ENCODE measurements at places on chromosomes 5 and 9. TPM values are rescaled to one million over a fixed set of nuclear protein-coding genes. Genes with fewer than 3 reads are reported as not detected.

GRCh38 chr5:137312011-137312410, 187.1 kb downstream of the SPOCK1 start:
- DNase-seq: no peak

DNA sequence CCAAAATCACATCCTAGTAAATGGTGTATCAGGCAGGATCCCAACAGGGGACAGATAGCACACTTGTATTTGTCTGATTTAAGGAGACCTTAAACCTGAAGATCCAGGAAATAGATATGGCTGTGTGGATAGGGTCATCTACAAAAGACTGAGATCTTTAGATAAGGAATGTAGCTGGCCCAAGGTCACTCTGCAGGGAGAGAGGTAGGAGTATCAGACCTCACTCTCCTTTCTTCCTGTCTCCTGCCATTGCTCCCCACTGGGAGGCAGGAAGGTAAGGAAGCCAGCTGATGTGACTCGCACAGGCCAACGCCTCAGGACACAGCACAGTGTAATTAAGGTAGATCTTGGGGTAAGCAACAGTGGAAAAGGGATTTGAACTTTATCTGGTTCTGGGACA, 85.8 kb downstream of the PLPPR1 start:
- no peak for DNase-seq

DNA sequence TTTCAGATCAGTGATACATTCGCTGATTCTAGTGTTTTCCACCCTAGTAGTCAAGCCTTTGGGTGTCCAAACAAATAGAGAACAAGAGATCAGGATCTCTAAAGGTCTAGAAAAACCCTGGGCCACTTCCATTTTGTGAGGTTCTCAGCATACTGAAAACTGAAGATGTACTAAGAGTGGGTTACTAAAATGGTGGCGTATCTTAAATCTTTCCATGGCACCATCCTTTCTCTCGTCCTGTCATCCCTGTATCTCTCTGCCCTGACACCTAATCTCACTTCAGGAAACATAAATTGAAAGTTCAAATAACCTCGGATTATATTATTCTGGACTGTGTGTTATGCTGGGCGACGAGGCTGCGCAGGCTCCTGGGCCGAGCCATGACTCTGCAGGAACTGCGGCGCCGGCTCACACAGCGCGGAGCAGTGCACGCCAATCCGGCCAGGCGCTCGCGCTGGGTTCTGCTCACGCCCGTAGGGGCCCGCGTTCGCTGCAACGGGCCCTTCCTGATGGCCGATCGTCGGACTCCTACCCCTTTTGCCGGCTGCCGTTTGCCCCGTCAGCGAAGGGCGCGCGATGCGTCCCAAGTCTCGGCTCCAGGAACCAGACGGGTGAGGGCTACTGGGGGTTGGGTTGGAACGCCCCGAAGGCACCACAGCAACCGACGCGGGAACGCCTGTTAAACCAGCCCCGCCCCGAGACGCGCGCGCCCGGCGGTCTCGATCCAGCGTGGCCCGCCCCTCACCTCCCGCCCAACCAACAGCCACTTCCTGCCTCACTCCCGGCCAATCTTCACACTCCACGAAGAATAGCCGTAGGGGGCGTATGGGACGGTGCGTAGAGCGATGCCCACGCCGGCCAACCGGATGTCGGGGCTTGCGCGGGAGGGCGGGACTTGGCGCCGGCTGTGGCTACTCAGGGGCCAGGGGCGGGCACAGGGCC, 503 bp upstream of the CANX start:
- DNase-seq: peak; percentile 72

Gene NRG2
- 0.43 TPM for total RNA-seq

Gene PIP5K1B
- not detected for total RNA-seq

GRCh38 chr9:135801070-135801469, 99.1 kb downstream of the KCNT1 start:
- DNase-seq: no peak

DNA sequence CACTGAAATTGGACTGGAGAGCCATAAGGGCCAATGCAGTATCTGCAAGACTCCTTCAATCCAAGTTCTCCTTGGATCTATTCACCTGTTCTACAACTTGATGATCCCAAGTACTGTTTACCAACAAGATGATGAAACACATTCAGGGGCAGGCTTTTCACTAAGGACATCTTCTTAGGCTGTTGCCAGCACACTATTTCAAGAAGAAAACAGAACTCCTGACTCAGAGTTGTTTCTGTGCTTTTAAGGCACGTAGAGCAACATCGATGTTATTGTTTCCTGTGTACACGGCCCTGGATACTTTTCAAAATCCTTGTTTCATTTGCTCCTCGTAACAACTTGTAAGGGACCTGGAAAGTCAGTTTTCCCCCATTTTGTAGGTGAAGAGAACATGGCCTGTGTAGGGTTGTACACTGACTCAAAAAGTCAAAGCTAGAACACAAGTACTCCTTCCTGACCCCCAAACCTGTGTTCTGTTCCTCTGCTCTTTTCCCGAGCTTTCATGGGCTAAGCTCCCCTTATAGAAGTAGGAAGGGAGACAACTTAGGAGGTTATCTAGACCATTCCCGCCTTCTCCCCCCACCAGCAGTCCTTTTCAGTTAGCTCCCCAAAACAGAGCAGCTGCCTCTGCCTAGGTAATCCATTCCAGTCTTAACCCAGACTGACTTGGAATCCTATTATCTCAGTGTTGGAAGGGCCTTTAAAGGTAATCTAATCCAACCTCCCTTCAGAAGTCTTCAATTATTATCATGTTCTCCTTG, 5.2 kb upstream of the MGAT1 start:
- DNase-seq: no peak

GRCh38 chr9:88460587-88461332, 72.5 kb downstream of the SPIN1 start:
- no peak for DNase-seq

DNA sequence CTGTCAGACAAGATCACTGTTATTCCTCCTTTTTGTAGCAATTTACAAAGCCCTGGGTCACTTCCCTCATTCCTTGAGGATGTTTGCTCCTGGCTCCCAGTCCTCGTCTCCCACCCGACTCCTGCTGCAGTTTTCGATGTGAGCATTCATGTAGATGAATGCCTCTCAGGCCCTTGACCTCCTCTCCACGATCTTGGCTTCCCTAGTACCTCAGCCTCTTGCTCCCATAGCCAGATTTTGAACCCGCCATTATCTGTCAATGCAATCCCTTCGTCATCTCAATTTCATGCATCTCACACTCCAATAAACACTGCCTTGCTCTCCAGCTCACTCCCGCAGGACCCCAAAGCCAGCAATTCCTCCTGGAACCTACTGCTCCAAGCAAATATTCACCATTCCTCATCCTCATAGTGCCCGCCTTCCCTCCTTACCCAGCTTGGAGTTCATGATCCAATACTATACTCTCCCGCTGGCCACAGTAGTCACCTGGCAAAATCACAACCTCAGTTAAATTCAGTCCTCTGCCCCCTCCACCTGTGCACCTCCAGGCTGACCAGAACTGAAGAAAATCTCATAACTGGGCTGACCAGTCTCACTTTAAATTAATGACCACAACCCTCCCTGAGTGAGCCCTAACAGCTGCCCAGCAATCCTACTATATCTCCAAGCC, 35.1 kb upstream of the JADE2 start:
- DNase-seq: no peak

- DNase-seq: no peak
Measured at GRCh38 chr9:107861075-107861474, 371.5 kb upstream of the KLF4 start.

Gene ARID3C
- not detected for total RNA-seq

GRCh38 chr5:169988947-169989346, 8.7 kb upstream of the INSYN2B start:
- no peak for DNase-seq

Gene BTNL3
- total RNA-seq: not detected

DNA sequence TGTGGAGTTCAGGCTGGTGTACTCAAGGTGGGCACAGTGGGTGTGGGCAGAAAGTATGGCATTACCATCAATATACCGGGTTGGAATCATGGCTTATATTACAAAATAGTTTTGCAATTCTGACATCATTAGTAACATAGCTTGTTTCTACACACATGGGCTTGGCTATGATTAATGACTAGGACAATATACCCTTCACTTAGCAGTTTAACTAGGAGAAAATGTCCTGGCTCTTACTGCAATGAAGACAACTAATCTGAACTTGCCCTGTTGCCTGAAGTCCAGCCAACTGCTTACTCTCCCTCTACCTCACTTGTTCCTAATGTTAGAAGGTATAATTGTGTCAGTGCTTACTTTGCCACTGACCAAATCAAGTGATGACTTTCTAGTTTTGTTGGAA, 612.5 kb downstream of the EFNA5 start:
- DNase-seq: no peak

DNA sequence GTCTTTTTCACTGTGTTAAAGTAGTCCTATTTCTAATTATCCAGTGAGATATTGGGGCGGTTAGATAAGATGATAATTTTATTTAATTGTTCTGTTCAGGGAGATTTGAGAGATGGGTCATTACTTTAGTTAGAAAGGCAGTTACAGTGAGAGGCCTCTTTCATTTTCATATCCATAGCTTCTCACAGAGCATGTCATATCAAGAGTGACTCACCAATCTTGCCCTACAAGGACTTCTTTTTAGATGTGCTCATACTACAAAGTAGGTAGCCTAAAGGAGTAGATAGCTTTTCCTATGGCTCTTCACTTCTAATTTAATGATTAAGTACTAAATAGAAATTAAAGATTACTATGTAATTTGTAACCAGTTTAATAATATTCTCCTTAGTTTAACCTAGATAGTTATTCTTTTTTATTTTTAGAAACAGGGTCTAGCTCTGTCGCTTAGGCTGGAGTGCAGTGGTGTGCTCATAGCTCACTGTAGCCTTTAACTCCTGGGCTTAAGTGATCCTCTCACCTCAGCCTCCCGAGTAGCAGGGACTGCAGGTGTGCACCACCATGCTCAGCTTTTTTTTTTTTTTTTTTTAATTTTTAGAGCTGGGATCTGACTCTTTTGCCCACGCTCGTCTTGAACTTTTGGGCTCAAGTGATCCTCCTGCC, 71.0 kb downstream of the FER start:
- DNase-seq: no peak

DNA sequence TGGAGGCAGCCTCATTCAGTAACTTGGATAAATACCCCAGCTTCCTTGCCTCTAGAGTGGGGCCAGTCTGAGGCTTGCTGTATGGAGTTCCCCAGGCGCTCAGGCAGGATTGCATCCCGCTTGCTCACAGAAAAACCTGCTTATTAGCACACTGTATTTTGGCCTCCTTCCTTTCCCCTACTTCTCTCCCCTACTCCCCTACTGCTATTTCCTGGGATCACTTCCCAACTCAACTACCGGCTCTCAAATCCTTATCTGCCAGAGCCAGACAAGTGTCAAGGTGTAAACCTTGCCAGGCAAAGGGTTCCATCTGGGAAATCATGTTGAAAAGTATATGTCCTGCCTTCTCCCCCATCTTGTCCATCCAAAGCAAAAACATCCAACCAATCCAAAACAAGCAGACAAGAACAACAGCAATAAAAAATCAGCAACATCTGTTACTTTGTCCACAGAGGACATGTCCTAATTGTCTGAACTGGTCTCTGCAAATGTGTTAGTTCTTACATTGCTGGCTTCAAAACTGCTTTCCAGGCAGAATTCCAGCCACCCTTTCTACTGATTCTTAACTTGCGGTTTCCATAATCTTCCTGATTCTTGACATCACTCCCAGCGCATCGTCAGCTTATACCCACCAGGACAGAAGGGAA, 164.1 kb upstream of the SEMA6A start:
- no peak for DNase-seq

DNA sequence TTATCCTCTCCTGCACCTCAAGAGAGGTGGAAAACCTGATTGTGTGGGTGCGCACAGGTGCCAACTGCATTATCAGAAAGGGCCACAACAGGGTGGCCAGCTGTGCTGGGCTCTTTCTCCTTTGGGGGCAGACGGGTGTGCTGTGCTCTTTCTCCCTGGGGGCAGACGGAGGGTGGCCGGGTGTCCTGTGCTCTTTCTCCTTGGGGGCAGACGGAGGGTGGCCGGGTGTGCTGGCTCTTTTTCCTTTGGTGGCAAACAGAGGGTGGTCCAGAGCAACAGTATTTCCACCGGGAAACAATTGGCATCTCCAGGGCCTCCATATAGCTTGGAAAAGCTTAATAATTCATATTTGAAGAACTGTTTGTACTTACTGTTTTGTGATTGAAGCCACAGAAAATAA, 6.8 kb downstream of the LMX1B start:
- DNase-seq: no peak

GRCh38 chr5:113034182-113034773, 57.7 kb downstream of the DCP2 start:
- no peak for DNase-seq

DNA sequence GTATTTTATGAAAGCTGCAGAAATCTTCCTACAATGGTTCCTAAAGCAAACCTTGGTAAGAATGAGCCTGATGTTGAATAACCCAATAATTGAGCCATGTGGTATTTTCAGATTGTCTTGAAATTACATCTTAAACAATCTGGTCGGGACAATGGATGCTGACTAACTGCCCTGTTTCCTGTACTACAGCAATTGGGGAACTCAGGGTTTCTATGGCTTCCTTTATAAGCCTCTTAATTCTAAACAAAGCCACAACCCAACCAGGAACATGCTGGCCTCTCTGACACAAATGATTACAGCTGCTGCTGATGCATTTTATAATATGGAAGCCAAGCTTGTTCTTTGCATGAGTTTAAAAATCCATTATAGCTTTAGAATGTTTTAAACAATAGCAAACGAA, 30.2 kb downstream of the PTPN3 start:
- DNase-seq: no peak

Gene RASGEF1C
- total RNA-seq: not detected

GRCh38 chr9:127397646-127398274, 791 bp downstream of the SLC2A8 start:
- no peak for DNase-seq

Gene BSPRY
- total RNA-seq: 8.8 TPM

Gene FOXD4L5
- total RNA-seq: not detected

DNA sequence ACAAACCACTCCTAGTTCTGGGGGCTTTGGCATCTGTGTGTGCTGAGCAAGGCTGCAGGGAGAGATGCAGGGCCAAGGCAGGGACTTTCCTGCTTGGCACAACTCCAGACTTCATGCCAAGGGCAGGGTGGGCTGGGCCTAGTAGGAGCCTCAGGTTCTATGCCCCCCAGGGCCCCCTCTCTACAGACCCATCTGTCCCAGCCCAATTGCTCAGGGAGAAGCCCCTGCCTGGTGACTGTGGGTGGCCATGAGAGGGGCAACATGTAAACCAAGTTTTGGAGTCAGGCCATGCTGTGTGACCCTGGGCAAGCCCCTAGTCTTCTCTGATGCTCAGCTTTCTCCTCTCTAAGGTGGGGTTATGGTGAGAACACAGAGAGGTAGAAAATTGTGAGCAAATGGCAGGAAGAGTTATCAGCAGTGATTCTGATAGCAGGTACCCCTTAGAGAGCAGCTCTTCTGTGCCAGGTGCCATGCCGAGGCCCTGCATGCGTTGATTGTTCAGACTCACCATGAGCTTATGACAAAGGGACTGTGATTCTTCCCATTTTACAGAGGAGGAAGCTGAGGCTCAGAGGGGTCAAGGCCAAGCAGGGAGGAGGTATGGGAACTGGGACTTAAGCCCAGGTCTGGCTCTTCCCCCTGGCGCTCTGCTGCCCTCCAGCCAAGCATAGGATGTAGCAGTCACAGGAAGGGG, 5.2 kb downstream of the OLFML2A start:
- no peak for DNase-seq

- DNase-seq: no peak
Measured at GRCh38 chr9:107938801-107939386, 449.3 kb upstream of the KLF4 start.
